Activated T-cell treated with anti-CD3 and anti-CD28 coated beads for 24 hours (primary cell): ENCODE measurements at places on chromosomes 4 and X.

DNA sequence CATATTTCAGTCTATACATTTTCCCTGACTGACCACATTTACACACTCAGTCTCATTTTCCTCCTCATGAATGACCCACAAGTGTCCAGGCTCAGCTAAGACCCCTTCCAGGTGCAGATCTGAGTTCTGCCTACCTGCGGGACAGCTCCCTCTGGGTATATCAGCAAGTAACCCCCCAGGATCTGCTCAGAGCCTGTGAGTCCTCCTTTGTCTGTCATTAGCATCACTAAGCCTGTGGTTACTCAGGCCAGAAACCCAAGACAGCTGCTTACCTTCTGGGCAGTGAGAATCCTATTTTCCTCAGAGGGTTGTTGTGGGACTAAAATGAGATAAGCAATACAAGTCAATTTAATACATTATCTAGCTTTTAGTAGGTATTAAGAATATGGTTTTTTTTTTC is 487.6 kb upstream of the BOD1L1 start:
- no peak for DNase-seq

GRCh38 chrX:110836982-110837381 is 41.4 kb upstream of the CHRDL1 start:
- DNase-seq = no peak

DNA sequence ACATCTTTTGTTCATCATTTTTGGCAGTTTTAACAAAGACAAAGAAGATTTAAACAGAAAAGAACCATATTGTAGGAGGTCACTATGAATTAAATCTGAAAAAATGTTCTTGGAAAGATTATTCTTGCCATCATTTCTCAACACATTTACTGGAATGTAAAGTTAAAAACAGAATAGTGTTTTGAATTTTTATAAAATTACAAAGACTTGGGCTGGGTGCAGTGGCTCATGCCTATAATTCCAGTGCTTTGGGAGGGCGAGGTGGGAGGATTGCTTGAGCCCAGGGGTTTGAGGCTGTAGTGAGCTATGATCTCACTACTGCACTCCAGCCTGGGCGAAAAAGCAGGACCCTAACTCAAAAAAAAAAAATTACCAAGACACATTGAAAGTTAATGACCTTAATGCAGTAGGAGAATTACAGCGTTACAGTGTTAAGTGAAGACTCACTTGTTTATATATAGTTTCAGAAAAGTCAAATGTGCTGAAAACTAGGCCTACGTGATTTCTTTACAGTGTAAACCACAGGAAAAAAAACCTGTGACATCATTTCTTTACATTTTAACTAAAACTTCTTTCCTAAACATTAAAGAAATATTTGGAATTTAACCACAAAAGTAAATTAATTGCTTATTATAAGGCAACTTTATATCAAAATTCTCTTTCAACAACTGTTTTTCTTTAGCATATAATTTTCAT is 7.9 kb downstream of the FAM13A start:
- DNase-seq = no peak

- DNase-seq = no peak
These were observed 1819.5 kb upstream of the TENM3 start for GRCh38 chr4:180423712-180424057.

- DNase-seq = no peak
These were observed 31.5 kb upstream of the ELF2 start for GRCh38 chr4:139208404-139208945.

DNA sequence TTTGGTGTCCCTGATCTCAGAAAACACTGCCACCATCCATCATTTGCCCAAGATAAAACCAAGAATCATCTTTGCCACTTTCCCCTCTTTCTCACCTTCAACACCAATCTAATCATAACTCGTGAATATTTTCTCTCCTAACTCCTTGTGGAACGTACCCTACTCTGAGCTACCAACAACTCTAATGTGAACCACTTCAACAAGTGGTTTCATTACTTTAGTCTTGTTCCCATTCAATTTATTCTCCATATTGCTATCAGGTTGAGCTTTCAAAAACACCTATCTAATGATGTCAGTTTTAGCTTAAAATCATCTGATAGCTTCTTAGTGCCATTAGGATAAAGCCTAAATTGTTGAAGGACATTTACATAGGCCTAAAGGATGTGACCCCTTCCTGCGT is 39.8 kb upstream of the CXorf38 start:
- no peak for DNase-seq

DNA sequence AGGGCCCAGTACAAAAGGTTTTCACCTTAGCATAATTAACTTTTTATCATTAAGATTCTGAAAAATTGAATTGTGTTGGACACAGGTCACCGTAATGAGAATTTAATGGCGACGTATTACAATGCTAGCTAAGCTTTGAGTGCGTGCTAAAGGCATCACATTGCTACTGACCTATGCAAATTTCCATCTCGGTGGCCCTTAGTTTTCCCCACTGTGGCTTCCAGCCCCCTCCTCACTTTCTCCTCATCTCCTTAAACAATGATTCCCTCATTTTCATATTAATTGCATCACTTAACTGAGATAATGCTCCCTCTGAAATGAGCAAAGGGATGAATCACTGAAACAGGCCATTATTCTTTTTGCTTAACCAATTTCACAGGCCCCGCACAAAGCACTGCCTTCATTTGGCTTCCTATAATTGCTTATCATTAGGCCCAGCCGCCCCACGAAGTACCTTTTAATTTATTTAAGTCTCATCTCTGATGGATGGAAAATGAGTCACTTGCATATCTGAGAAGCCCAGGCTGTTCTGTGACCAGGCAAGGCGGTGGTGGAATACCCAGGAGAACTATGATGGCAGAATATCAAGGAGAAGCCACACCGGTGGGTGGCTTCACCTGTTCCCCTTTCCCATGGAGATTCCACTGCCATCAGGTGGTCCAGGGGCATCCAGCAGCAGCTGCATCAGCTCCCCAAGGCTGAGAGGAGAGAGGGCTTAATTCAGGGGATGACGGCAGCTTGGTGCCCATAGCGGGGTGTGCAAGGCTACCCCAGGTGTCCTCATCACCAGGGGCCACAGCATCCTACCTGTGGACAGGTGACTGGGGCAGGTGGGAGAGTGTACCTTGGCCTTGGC is 223.8 kb upstream of the BOD1L1 start:
- no peak for DNase-seq

DNA sequence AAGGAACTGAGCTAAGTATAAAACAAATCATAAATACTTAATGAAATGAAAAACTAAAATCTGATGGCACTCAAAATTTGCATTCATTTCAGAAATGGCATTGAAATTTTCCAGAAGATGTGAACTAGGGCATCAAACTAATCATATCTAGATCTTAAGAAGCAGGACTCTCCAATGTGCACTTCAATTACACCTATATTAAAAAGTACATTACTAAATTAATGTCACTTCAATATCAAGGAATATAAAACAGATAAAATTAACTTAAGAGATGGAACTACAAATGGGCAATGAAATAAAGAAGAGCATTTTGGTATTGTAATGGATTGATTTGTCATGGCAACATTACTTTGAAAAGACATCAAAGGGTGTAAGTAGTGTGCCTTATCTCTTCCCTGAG is 20.3 kb downstream of the NPY2R start:
- no peak for DNase-seq

DNA sequence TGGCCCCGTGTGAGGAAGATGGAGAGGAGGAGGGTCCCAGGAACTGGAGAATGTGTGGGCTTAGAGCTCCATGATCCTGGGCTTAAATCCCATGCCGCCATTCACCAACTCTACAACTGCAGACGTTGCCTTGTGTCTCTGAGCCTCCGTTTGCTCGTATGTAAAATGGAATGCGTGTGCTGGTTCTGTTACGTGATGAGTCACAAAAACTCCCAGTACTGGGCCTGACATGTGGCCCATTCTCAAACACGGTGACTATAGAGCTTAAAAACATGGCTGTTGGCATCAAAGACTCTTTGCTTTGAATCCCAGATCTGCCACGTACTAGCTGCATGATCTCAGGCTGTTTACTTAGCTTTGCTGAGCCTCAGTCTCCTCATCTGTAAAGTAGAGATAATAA is 13.0 kb upstream of the AFAP1 start:
- no peak for DNase-seq

GRCh38 chrX:14386981-14387380 is 142.4 kb upstream of the GLRA2 start:
- no peak for DNase-seq

GRCh38 chr4:53646795-53647194 is 55.5 kb upstream of the LNX1 start:
- DNase-seq = no peak

DNA sequence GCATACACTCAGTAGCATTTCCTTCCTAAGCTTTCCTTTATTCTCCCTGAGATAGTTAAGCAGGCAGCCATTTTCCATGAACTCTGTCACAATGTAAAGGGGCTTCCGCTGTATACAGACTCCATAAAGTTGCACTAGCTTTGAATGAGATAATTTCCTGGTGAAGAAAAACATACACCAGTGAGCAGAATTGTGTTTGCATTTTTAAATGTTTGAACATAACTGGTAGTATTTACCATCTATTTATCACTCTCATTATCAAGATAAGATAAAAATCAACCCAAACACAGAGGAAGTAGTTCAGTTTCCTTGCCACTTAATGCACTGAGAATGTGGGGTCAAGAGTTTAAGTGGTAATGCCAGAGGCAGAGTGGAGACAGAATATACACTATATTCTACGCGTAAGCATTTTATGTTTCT is 54.1 kb downstream of the TXK start:
- DNase-seq = no peak

GRCh38 chrX:130669233-130669632 is 233.8 kb downstream of the ENOX2 start:
- no peak for DNase-seq

DNA sequence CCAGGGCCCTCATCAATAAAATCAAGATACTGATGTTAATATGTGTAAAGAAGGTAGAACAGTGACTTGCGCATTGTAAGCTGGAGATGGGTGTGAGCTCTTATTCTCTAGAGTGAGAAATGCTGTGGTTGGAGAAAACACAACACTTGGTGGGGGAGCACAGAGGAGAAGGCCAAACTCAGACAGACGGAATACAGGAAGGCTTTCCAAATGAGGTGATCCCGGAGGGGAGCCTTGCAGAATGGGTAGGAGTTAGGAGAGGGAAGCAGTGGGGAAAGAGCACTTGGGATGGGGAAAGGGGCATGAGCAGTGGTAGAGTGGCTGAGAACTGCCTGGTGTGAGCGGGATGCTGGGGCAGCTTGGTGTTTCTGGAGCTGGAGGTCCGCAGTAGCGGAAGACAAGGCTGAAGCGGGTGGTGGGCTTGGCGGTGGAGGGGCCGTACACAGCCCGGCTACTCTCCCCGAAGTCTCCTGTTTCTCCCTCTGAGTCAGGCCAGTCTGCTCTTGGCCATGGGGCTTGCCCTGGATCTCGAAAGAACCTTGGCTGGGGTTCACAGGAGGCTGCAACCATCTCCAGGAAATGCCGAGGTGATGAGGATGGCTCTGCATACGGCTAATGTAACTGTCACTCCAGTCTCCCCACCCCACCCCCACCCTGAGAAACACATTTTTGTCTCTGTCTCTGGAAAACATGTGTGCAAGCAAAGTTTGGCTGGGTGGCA is 11.3 kb upstream of the PLAC1 start:
- no peak for DNase-seq

DNA sequence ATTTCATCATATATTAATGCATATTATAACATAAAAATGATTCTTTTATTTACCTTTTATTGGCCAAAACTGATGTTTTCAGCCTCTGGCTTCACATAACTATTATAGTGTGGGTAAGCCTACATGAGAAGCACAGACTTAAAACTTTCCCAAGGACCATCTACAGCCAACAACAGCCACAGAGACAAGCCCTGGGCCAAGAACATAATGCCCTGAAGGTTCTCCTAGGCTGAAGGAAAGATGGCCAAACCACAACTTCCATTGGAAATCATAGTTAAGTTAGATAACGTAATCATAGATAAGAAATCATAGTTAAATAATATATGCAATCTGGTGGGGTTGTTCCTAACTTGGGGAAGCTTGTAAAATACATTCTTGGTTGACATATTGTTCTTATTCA is 280.0 kb upstream of the EMCN start:
- no peak for DNase-seq

- no peak for DNase-seq
These were observed 42.6 kb downstream of the SPANXA2 start for GRCh38 chrX:141632124-141632523.

- no peak for DNase-seq
These were observed 147.8 kb upstream of the BCOR start for GRCh38 chrX:40245488-40246071.

GRCh38 chr4:40842318-40842717 is 92.6 kb downstream of the NSUN7 start:
- no peak for DNase-seq

DNA sequence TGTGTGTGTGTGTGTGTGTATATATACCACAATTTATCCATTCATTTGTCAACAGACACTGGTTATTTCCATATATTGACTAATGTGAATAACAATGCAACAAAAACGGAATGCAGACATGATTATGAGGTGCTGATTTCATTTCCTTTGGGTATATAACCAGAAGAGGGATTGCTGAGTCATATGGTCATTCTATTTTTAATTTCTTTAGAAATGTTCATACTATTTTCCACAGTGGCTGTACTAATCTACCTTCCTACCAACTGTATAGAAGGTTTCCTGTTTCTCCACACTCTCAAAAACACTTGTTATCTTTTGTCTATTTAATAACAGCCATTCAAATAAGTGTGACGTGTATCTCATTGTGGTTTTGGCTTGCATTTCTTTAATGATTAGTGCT is 269.9 kb downstream of the OPHN1 start:
- no peak for DNase-seq

- DNase-seq = no peak
These were observed 103.0 kb upstream of the MAML3 start for GRCh38 chr4:140256941-140257340.

GRCh38 chr4:83389037-83389720 is 54.5 kb upstream of the HPSE start:
- no peak for DNase-seq

- DNase-seq = no peak
These were observed 32.4 kb upstream of the PGM2 start for GRCh38 chr4:37794056-37794455.

DNA sequence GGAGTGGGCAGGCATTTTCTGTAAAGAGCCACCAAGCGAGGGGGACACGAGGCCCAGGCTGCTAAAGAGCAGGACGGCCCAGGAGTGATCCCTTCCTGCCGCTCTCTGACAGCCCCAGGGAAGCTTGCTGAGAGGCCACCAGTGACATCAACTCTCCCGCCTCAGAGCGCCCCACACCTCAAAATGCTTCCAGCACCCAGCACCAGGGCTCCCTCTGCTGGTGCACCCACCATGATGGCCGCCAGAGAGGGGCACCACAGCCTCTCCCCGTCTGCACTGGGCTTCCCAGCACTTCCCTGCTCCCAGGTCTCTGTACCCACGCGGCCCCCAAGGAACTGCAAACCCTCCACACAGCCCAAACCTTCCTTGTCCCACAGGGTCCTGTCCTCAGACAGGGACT is 40.4 kb downstream of the GAK start:
- no peak for DNase-seq

DNA sequence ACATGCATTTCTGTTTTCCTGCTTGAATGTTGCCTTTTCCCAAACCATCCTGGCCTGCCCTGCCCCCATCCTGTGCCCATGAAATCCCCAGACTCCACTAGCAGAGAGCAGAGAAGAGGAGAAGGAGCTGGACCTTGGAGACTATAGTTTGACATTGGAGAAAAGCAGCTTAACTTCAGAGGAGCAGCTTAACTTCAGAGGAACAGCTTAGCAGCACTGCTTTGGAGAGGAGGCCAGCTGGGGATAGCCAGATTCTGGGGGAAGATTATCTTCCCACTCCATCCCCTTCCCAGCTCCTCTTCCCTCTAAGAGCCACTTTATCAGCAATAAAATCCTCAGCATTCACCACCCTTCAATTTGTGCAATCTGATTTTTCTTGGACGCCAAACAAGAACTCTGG is 443.0 kb downstream of the PCDH10 start:
- no peak for DNase-seq
